ENCODE measurements at places on chromosomes 5 and 9.

DNA sequence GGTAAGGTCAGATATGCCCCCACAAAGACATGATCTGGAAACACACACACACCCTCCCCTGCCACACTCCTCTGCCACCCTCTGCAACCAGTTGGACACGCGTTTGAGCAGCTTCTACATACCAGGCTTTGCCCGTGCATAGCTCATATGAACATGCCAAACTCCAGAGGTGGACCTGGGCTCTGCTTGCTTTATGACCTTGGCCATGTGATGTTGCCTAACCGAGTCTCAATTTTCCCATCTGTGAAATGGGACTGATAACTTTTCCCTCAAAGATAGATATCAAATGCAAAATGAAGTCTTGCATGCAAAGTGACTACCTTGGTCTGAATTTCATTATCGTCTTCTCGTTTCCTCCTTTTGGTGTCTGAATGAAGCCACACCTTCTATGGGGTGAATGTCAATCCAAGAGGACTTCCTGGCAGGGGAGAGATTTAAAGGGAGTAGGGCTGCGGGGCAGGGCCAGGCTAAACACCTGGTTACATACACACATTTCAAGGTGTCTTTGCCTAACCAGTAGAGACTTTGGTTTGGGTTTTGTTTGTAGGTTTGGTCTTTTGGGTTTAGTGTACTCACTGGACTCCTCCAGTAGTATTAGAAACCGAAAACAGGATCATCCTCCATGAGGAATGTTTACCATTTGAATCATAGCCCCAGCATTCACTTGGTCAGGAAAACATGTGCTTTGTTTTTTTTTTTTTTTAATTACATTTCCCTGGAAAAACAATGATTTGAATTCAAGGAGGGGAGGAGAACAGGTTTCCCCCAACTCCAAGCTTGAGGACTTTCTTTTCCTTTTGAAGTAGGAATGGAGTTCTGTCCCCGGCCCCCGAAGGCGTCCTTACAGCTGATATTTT is 63.2 kb downstream of the COL27A1 start:
- DNase-seq: no peak

GRCh38 chr9:96885424-96885823 is 31.1 kb upstream of the ZNF782 start:
- no peak for DNase-seq

- no peak for DNase-seq
Observed at GRCh38 chr9:3746296-3747275, 220.8 kb upstream of the RFX3 start.

- no peak for DNase-seq
Observed at GRCh38 chr5:81650987-81651386, 99.9 kb downstream of the SSBP2 start.

- DNase-seq: peak; percentile 41
Observed at GRCh38 chr9:73176450-73176875, 24.8 kb downstream of the ANXA1 start.

DNA sequence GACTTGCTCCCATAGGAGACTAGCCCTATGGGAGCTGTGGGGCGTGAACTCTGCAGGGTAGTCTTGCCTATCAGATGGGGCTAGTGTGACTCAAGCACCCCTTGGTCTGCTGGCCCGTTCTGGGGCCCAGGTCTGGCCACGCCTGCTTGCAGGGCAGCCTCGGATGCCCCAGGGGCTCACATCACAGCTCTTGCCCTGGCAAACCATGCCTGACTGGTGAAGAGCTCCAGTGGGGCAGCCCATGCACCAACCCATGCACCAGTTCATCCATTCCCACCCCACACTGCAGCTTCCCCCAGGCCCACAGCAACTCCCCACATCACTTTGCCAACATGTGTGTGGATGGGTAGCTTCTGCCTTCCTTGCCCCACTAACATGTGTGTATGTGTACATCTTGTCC is 93.9 kb upstream of the PRLR start:
- no peak for DNase-seq

GRCh38 chr9:4865681-4866080 is 72.9 kb downstream of the RCL1 start:
- no peak for DNase-seq

DNA sequence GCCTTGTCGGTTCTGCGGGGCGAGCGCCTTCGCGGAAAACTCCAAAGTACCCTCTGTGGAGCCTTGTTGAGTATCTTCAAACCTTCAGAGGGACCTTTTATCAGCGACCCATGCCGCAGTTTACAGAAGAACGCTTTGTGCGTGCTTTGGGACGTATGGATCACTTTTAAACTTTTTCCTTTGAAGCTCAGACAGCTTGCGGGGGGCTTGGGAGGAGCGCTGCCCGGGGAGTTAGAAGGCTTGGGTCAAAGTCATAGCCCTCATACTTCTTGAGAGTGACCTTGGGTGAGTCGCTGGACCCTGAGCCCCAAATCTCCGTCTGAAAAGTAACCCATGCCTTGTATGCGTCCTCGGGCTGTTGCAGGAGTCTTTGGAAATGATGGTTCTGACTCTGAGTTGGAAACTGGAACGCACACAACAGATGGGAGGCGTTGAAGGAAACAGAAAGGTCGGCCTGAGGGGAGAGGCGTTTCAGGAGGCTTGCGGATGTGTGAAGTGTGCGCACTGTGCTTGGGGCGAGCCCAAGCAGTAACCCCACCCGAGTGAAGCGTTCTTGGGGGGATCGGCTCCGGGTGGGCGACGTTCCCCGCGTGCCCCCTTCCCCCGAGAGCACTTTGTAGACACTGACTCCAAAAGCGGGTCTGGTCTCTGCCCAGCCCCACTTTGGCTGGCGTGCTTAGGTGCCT is 661 bp upstream of the SLC25A51 start:
- no peak for DNase-seq

DNA sequence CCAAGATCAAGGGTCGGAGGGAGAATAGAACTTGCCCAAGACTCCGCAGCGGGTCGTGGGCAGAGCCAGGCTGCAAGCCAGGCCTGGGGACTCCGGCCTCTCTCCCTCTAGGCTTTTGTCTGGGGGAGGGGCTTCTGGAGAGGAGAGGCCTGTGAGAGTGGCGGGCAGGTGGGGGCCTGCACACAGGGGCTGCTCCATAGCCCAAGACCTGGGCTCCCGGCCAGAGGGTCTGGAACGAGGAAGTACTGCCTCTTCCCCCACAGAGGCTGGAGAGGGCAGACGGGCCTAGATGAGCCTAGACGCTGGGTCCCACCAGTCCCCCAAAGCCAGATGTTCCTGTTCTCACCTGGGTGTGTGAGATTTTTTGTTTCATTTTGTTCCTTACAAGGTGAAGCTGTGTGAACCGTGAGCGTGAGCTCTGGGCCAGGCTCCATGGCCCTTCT is 5.2 kb upstream of the ST6GALNAC6 start:
- no peak for DNase-seq

- DNase-seq: no peak
Observed at GRCh38 chr5:153537207-153537606, 46.7 kb downstream of the GRIA1 start.

DNA sequence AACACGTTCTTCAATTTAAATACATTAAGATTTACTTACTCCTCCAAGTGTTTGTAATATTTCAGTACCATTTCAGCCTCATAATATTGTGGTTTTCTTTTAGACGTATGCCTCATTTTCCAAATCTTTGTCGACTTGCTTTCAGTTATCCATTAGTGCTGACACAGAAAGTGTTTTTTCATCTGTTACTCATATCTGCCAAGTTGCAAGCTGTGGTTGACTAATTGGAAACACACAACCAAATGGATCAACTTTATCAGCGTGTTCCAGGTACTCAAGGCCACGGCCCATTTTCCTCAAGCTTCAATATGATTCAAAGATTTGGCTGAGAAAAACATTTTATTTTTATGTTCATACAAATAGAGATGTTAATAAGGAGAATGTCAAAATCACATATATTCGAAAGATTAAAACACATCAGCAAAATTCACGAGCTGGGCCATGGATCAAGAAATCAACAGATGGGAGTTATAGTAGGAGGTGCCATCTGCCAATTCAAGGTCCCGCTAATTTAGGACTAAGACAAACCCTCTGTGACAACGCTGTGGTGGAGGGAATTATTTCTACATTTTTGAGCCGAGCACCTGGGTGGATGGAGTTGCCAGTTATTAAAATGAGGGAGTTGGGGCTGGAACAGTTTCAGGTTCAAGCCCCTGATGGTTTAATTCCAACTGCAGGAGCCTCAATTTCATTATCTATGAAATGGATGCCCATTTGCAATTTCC is 27.2 kb upstream of the CCNJL start:
- DNase-seq: no peak

- peak; percentile 40 for DNase-seq
Observed at GRCh38 chr5:40033411-40033810, 608.6 kb upstream of the DAB2 start.

DNA sequence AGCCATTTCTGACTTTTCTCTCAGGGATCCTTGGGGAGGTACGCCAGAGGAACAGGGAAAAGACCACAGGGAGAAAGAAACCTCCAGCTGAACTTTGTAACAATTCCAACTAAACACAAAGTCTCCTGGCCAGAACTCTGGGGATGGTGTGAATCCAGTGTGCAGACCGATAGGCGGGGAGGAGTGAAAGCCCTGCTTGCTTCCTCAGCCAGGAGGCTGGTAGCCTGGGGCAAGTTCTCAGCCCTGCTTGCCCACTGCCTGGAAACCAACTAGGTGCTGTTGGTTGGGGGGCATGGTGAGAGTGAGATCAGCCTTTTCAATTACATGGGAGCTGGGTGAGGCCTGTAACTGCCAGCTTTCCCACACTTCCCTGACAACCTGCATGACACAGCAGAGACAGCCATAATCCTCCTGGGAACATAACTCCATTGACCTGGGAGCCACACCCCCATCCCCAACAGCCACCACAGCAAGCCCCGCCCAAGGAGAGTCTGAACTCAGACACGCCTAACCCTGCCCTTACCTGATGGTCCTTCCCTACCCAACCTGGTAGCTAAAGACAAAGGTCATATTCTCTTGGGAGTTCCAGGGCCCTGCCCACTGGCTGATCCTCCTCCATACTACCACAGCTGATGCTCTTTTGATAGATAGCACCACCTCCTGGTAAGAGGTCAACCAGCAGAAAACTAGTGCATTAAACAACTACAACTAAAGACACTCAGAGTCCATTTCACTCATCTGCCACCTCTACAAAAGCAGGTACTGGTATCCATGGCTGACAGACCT is 100.1 kb upstream of the TNFAIP8 start:
- no peak for DNase-seq

- DNase-seq: no peak
Observed at GRCh38 chr9:84858364-84858763, 188.8 kb downstream of the NTRK2 start.

DNA sequence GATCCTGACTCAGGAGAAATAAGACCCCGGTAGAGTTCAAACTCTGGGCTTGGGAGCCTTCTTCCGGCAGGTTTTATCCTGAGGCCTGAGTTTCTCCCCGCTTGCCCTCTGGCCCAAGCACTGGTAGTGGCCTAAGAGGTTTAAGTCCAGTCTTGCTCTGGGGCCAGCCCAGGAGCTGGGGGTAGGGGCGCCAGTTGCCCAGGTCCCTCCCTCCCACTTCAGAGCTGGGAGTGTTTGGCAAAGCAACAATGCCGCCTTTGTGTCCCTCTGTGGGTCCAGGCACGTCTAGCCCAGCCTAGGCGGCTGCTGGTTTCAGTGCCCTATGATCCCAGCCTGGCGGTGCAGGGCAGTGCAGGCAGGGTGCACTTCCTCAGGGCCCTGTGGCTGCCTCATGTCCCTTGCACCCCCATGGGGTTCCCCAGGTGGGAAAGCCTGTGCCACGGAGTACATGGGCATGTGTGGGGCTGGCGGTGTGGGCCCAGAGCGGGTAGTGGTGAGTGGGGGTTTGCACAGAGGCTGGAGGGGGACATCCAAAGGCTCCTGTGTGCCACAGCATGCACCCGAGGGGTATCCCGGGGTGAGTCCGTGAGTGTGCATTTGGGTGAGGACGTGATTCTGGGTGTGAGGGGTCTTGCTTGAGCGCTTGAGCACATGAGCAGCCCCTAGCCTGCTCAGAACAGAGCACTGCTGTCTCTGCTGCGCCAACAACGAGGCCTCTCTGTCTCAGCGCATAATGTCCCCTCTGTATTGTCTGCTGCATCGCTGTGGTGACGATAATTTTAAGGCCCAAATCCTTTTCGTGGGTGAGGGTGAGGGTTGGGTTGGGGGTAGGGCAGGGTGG is 61.7 kb upstream of the PSD2 start:
- DNase-seq: no peak

GRCh38 chr5:42950116-42950455 is 90.0 kb downstream of the ANXA2R start:
- DNase-seq: no peak

DNA sequence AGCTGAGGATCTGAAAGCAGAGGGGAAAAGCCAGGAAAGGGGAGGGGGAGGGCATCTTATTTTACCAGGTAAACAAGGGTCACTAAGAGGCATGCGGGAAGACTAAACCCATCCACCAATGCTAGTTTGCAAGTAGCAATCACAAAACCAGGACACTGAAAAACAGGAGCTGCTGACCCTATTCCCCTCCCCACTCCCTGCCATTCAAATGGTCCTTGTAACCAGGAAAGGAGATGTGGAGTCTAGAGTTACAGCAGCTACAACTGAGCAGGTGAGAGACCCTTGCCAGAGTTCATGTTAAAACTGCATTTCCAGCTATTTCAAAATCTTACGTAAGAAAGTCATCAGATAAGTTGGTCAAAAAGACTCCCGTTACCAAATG is 85.3 kb upstream of the SIMC1 start:
- no peak for DNase-seq

All from CD4-positive, alpha-beta T cell treated with Interferon alpha-2 for 1 hour (primary cell).